ENCODE measurements at places on chromosomes 6 and 20.
A peak's percentile ranks its signal among the peaks of the same experiment; 100 is the strongest.

DNA sequence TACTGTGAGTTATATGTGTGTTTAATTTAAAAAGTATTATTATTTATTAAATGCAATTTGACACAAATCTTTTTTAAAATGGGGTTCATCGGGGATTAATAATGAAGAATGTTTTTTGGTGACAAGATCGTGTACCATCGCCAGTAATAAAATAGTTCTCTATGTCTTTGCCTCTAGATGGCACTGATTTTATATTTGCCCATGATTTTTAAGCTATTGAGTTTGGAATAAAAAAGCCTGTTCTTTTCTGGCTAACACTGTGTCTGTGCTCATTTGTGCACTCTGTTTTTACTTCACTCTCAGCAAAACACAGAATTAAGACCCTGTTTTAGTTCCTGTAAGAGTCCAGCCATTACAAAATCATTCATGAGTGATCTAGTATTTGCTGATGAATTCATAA is 127.0 kb downstream of the FARS2 start:
- no peak for ATAC-seq

DNA sequence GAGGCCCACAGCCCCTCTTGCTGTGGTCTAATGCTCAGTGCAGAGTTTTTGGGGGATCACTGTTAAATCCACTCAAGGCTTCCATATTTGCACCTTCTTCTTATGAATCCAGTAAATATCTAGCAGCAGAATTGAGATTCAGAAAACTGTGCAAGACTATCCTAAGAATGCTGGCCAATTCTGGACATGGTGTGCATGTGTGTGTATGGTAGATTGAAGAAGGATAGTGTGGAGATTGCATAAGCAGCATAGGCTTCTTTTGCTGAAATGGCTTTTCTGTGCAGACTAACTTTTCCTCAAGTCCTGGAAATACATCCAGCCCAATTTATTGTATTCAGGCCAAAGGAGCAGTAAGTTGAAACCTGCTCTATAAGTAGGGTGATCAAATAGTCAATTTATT is 39.7 kb downstream of the FBXO9 start:
- no peak for ATAC-seq

DNA sequence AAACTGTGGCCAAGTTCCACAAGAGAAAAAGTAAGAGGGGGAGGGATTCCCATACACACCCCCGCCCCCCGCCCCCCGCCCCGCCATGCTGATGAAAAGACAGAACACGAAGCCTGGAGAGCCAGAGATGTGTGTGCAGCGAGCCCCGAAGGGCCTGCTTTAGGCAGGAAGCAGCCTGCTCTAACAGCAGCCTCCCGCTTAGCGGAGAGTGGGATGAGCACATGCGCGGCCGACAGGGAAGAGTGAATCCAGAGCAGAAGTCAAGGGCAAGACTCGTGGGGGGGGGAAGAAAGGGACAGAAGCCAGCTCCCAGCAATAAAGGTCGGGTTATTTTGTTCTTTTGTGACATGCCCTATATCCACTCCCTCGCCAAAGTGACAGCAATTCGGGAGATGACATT is 67.2 kb upstream of the PTGIS start:
- no peak for ATAC-seq

GRCh38 chr20:45816951-45817350 is 4.5 kb downstream of the UBE2C start:
- no peak for ATAC-seq

DNA sequence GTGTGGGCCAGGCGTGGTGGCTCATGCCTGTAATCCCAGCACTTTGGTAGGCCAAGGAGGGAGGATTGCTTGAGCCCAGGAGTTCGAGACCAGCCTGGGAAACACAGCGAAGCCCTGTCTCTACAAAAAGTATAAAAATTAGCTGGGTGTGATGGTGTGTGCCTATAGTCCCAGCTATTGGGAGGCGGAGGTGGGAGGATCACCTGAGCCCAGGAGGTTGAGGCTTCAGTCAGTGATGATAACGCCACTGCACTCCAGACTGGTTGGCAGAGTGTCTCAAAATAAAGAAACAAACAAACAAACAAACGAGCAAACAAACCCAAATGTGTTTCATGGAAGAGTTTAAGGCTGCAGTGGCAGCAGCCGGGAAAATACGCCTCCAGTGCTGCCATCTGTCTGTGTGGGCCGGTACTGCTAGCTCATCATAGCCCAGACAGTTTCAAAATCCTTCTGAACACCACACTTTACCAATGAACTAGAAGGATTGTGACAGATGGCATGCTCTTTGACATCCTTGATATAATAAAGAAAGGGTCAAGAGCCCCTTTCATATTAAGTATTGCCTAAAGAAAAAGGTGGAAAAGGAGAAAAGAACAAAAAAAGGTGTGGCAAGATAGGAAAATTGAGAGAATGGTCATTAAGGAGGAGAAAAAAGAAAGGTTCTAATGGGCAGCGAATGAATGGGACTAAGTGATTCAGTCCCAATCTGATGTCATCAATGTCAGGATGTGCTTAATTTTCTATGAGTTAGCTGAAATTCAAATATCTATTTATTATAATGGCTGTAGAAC is 298.6 kb downstream of the SYNE1 start:
- ATAC-seq: peak; percentile 49

- ATAC-seq: no peak
Observed at GRCh38 chr20:24118034-24118433, 129.5 kb upstream of the GGTLC1 start.

GRCh38 chr6:73004231-73004630 is 221.1 kb downstream of the KHDC1L start:
- no peak for ATAC-seq

DNA sequence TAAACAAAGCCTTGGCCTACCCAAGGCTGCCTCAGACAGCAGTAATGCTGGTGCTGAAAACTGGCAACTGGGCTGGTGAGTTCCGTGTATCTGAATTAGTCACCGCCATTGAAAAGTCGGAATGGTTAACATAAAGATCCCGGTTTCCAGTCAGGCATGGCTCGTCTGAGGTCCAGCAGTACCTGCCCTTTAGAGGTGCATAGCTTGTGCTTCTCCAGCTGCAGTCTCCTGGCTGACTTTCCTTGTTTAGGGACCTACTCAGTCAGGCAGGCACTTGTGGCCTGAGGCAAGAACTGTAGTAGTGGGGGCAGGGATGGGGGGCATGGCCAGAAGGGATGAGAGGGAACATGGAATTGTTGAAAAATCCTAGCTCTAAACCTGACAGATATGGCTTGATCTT is 101.6 kb downstream of the FYN start:
- ATAC-seq: no peak

GRCh38 chr6:11689847-11690246 is 88.8 kb downstream of the ADTRP start:
- peak; percentile 49 for ATAC-seq

DNA sequence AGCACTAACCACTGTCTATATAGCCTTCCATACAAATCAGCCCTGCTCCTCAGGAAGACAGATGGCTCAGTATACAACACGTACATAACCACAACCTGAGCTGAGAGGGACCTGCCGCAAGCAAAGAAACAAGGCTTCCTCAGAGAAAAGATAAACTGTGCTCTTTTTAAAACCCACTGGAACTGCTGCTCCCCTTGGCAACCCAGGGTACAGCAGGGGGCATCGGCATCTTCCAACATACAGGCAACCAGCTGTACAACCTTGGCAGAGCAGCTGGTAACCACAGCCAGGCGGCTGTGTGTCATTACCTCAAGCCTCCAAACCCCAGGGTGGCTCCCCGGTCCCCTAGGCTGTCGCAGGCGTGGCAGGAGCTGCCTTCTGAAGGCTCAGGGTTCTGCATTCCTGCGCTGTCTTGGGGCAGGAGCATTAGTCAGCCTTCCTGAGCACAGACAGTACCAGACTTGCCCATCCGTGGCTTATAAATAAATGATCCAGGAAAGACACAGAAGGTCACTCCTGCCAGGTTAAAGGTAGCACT is 249.5 kb downstream of the ADGRG6 start:
- no peak for ATAC-seq

- peak; percentile 39 for ATAC-seq
Observed at GRCh38 chr20:17960927-17961586, 7.5 kb downstream of the SNX5 start.

- ATAC-seq: no peak
Observed at GRCh38 chr6:141403827-141404226, 728.9 kb upstream of the GJE1 start.

GRCh38 chr6:157717340-157717748 is 105.7 kb upstream of the SNX9 start:
- no peak for ATAC-seq

GRCh38 chr6:148720897-148721296 is 25.9 kb upstream of the UST start:
- no peak for ATAC-seq

GRCh38 chr6:2132416-2132815 is 113.0 kb downstream of the GMDS start:
- no peak for ATAC-seq

DNA sequence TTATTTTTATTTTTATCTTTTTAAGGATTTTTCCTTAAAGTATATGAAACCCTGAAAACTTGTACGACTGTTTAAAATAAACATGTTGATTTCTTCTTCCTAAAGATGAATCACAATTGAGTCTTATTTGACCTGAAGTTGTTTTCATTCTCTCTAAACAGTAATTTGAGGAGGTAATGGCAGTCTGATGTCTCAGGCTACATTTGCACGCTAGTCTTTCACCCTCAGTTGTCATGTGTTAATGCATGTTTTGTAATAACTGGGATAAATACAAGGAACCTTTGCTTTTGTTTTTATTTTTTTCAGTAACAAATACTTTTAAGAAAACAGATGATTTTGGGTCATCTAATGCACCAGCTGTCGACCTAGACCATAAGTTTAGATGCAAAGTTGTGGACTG is 55.2 kb downstream of the SCAND1 start:
- no peak for ATAC-seq

DNA sequence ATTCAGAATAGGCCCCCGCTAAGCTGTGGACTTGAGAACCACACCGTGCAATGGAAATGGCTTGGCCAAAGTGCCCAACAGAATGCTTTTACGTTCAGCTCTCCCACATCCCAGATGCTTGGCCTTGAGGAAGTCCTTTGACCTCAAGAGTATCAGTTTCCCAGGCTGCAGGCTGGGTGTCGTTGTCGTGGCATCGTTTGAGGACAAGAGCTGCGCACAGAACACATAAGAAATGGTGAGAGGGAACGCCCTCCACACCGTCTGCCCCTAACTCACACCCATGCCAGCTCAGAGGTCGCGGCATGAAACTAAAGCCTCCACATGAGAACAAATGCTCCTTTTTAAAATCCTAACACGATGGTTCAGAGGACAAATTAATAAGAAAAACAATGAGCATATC is 37.0 kb downstream of the NFATC2 start:
- ATAC-seq: no peak

DNA sequence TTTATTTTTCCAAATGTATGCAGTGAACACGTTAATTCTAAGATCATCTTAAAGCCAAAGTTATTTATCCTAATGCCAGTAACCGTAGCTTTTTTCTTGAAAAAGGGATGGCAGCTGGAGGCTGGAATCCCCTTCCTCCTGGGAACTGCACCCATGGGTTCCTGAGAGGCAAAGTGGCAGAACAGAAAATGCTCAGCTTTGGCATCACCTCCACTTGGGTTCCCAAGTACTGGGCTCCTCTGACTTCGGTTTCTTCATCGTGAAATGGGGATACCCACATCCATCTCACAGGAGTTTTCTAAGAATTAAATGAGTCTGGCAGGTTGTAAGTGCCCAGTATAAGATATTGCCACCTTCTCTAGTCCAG is 6.2 kb upstream of the DDX43 start:
- ATAC-seq: no peak

GRCh38 chr6:128491610-128492206 is 28.7 kb downstream of the PTPRK start:
- no peak for ATAC-seq

DNA sequence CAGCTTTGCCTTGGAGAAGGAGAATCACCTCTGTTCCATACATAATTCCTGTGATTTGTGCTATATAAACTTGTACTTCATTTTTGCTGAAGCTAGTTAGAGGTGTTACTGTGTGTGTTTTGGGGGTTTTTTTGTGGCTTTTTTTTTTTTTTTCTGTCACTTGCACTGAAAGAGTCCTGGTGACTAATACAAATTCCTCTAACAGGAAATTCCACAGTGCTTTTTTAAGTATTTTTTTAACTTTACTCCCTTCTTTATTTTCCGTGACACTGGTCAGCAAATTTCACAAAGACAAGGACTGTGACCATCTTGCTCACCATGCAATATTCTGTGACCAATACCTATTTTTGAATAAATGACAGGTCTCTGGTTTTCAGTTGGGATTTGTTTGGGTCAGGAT is 110.5 kb downstream of the ISM1 start:
- ATAC-seq: no peak

DNA sequence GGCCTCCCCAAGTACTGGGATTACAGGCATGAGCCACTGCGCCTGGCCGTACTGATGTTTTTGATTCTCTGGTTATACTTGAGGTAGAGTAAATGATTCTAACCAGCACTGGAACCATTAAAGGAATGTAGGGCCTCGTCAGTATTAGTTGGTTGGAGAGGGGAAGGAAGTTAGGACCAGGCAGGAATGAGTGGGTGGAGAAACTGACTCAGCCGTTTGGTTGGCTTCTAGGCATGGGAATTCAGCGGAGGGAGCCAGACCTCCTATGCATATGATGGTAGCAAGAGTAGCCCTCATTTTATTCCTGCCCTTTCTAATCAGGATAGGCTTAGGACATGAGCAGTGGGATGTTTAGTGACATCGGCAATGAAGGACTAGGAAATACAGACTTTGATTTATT is 19.0 kb upstream of the SERINC3 start:
- ATAC-seq: no peak

- ATAC-seq: peak; percentile 33
Observed at GRCh38 chr20:63819224-63819921, 11.7 kb downstream of the ZBTB46 start.

- no peak for ATAC-seq
Observed at GRCh38 chr6:131782764-131783163, 25.1 kb upstream of the ENPP1 start.

DNA sequence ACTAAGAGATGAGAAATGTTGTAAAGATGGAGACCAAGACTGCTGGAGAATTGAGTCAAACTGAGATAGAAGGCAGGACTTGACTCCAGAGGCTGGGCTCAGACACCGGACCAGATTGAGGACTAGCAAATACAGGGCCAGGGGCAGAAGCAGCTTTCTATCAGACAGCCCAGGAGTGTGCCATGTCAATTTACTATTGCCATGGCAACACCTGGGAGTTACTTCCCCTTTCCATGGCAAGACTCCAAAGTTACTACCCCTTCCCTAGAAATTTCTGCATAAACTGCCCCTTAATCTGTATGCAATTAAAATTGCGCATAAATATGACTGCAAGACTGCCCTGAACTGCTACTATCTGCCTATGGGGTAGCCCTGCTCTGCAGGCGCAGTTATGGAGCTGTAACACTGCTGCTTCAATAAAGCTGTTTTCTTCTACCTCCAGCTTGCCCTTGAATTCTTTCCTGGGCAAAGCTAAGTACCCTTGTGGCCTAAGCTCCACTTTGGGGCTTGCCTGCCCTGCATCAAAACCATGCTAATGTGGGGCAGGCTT is 90.1 kb upstream of the EDN1 start:
- no peak for ATAC-seq

- ATAC-seq: no peak
Observed at GRCh38 chr6:152736687-152737273, 13.8 kb upstream of the VIP start.

- no peak for ATAC-seq
Observed at GRCh38 chr6:170106906-170107525, 183.9 kb downstream of the DLL1 start.
